ENCODE measurements at places on chromosomes 1 and 21.

DNA sequence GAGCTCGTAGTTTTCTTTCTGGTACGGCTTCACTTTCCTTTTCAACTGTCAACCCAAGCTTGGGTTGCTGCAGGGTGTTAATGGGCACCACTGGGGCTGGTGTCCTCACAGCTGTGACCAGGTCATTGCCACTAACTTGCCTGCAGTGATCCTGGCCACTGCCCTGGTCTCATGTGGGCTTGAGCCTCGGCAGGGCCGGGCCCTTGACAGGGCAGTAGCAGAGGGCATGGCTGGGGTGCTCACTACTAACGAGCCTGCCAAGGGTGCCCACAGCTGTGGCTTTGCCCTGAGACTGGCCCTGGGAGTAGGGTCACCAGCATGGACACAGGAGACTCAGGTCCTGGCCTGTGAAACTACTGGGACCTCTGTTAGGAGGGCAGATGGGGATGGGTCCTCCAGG lies 31.5 kb upstream of the GNPAT start:
- DNase-seq, result no peak

- no peak for DNase-seq
These were observed 155.6 kb downstream of the NUF2 start for GRCh38 chr1:163477276-163477830.

GRCh38 chr1:226763905-226764264 lies 24.8 kb upstream of the ITPKB start:
- DNase-seq, result peak; percentile 42

- no peak for DNase-seq
These were observed 207.7 kb upstream of the GJB5 start for GRCh38 chr1:34547046-34547674.

DNA sequence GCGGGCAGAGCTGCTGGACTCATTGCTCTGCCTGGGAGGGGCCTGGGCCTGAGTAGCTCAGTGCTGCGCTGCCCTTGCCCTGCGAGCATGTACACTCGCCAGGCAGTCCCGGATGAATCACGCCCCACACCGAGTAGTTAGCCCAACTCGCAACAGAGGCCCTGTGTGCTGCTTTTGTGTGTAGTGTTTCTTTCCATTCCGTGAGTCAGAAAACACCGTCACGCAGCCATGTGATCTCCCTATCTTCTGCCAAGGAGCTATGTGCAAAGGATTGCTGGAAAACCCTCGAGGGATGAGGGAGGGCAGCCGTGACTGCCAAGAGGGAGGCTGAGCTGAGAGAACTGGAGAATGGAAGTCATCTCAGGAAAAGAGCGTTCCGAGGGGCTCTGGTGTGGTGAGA lies 37.3 kb downstream of the NENF start:
- DNase-seq, result no peak
